ENCODE measurements at places on chromosomes 16 and 17. TPM values are rescaled to one million over a fixed set of nuclear protein-coding genes. Genes with fewer than 3 reads are reported as not detected.

GRCh38 chr17:6558276-6558675, 1.9 kb upstream of the PITPNM3 start:
- DNase-seq = no peak

DNA sequence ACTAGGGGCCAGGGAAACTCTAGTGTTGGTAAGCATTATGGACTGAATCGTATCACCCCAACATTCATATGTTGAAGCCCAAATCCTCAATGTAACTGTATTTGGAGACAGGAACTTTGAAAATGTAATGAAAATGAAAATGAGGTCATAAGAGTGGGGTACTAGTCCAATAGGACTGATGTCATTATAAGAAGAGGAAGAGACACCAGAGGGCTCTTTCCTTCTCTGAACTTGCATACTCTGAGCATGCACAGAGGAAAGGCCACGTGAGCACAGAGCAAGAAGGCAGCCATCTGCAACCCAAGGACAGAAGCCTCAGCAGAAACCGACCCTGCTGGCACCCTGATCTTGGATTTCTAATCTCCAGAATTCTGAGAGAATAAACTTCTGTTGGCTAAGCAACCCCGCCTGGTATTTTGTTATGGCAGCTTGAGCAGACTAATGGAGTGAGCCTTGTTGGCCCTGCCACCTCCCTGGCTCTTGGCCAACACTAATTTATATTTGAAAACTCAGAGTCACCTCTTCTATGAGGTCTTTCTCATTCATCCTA, 273.4 kb downstream of the NTN1 start:
- no peak for DNase-seq

- DNase-seq = no peak
Measured at GRCh38 chr17:34521955-34522354, 57.4 kb upstream of the TMEM132E start.

- DNase-seq = no peak
Measured at GRCh38 chr16:68297908-68298307, 12.8 kb downstream of the SLC7A6OS start.

DNA sequence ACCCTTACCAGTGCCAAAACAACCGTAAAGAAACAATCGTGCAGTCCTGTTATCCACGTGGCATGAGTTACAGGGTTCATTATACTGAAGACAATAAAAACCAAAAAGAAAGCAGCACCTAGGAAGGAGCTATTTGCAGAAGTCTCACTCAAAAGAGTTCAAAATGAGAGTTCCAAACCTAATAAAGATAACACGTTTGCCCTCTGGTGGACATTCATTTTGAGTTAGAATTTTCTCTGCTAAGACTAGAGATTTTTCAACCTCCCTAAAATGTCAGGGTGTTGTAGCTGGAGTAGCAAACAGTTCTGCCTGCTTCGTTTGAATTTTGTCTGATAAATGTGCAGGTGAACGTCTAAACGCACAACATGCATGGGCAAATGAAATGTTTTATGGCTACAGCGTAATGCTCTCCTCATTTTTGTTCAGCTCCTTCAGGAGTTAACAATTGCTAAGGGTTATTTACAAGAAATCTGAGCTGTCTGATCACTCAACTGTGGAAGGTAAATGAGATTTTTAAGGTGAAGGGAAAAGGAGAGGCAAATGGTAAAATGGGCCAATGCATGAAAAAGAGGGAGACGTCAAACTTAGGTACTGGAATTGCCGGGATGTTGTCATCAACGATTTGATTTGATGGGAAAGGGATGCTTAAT, 1067.9 kb upstream of the EEF2KMT start:
- no peak for DNase-seq

GRCh38 chr16:81636298-81636993, 142.6 kb upstream of the PLCG2 start:
- DNase-seq = no peak

DNA sequence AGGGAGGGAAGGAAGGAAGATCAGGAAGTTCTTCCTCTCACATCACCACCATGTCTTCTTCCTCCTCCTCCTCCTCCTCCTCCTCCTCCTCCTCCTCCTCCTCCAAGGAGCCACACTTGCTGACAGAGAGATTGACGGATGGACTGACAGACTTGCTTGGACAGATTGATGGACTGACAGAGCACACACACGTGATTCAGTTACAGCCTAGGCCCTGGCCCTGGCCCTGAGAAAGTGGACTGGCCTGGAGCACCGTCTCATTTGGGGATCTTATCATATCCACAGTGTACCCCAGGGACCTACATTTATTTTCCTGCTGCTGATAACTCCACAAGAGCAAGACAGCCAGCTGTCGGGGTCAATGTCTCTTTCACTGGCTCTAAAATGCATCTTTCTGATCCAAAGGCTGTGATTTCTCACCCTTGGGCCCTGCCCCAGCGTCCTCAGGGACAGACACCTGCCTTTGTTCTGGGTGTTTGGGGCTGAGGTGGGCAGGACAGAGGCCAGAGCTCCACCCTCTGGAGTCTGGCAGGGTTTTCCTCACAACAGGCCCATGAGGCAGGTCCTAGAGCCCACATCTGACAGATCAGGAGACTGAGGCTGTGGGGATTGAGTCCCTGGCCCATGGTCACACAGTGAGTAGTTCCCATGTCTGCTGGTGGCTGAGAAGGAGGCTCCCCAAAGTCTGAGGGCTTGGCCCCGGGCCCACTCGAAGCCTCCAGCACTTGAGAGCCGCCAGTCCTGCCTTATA, 2.3 kb upstream of the P2RX1 start:
- no peak for DNase-seq

The SPPL2C gene
- not detected for total RNA-seq

DNA sequence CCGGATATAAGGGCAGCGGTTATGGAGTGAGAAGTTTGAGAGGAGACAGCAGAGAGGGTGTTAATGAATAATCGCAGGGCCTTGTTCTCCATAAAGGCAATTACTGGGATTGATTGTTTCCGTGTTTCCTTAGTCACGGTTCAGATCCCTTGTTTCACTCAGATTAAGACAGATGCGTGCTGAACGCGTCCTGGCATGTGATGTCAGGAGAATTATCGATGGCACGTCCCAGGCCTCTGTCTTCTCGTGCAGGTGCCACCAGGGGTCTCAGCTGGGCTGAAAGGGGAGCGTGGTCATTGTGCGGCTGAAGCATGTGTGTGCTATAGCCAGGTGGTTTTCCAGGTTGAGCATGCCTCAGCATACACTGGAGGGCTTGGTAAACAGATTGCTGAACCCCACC, 142.4 kb upstream of the NOL11 start:
- DNase-seq = no peak

The ZPBP2 gene
- total RNA-seq = not detected

The VAMP2 gene
- total RNA-seq = 19.8 TPM

DNA sequence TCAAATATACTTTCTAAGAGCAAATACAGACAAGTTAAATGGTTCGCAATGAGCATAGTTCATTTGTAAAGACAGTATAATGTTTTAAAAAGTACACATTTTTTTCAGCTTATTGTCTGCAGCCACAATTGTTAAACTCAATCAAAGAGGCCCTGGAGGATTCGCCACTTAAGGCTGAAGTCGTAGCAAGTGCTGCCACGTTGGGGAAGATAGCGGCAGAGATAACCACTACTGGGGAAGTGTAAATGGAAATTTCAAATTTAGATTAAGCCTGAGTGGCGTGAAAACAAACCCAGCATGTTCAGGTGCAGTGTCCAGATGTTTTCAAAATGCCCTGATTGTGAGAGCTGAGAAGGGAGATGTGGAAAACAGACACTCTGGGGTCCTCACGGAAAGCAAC, 8.4 kb downstream of the PMP22 start:
- no peak for DNase-seq

GRCh38 chr17:44223541-44224071, 4.1 kb upstream of the UBTF start:
- DNase-seq = no peak

DNA sequence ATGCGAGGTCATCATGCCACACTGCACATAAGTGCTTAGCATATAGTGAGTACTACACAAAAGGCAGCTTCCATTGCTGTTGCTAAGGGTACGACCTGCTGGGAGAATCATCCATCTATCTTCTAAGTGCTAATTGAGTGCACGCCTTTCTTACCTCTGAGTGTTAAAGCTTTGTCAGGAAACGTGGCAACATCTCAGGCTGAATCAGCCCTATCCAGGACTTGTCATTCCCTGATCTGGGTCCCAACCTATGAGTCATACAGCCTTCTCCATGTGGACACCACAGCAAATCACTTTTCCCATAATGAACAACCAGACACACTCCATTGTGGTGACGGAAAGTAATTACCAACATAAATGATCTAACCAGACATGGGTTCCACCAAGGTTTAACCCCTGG, 201.1 kb upstream of the MAF start:
- DNase-seq = no peak

The CDH5 gene
- 1,308 TPM for total RNA-seq

- DNase-seq = no peak
Measured at GRCh38 chr16:30697264-30698138, 1.5 kb upstream of the SRCAP start.

- DNase-seq = no peak
Measured at GRCh38 chr17:66483906-66484305, 181.5 kb downstream of the PRKCA start.

DNA sequence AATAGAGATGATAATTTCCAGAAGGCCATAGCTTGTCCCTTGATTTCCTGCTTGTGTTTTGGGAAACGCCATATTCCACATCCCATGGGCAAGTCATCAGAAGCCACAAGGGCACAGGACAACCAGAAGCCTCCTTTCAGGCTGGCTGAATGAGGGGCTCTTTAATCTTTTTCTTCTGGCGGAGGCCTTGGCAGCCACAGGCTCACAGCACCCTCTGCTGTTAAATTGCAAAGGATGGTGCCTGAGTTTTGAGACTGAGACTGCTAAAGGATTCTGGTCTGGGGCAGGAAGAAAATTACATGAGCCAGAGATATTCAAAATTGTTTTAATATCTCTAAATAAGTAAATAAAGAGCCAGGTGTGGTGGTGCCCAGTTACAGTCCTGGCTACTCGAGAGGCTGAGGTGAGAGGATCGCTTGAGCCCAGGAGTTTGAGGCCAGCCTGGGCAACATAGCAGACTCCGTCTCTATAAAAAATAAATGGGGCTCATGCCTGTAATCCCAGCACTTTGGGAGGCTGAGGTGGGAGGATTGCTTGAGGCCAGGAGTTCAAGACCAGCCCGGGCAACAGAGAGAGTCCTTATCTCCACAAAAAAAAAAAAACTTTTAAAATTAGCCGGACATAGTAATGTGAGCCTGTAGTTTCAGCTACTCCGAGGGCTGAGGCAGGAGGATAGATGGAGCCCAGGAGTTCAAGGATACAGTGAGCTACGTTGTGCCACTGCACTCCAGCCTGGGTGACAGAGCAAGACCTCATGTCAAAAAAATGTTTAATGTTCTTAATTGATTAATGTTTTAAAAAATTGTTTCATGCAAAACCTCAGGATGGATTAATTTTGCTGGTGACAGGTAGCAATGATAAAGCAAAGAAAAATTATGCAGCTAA, 26.3 kb downstream of the AARSD1 start:
- peak; percentile 66 for DNase-seq

DNA sequence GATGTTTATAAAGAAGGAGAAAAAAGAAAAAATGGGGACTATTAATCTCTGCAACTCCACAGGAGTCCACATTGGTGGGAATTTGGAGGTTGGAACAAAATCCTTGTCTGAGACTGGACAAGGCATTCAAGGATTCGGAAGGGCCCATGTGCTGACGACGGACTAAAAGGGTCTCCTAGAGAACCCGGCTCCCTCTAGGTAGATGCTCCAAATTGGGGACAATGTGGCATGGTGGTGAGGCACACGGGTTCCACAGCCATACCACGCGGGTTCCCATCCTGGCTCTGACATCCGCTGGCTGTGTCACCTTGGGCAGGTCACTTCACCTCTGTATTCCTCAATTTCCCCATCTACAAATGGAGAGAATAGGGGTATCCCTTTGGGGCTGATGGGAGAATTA, 227.4 kb downstream of the C16orf78 start:
- DNase-seq = no peak
